H7 (cell line): ENCODE measurements at places on chromosomes 3 and 15.
A peak's percentile ranks its signal among the peaks of the same experiment; 100 is the strongest.

DNA sequence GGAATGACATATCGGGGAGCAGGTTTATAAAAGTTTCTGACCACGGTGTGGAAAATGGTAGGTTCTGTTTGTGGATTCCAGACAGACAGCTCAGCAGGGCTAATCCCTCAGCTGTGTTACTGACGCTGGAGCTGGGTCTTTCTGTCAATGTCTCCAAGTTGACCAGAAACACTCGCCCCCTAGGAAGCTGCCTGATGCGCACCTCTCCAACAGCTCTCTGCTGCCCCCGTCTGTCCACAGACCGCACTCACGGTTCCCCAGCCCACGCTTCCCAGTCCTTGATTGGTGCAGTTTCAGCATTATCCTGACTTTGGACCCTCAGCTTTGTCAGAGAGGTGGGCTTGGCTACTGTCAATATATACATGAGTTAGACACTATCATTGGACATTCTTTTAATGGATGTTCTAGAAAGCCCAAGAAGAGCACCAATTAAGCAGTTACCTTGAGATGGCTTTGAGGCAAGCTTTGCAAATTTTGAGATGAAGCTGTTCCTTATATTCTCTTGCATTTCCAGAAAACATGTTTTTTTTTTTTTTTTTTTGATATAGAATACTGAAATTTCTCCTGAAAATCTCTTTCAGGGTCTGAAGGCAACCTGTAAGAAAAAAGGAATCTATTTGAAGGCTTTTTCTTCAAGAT, 98.9 kb upstream of the TBC1D5 start:
- DNase-seq, result peak; percentile 56

GRCh38 chr3:42601896-42602581, 1.6 kb downstream of the NKTR start:
- no peak for DNase-seq

- no peak for DNase-seq
Observed at GRCh38 chr3:78986416-78987101, 781.2 kb downstream of the ROBO1 start.

DNA sequence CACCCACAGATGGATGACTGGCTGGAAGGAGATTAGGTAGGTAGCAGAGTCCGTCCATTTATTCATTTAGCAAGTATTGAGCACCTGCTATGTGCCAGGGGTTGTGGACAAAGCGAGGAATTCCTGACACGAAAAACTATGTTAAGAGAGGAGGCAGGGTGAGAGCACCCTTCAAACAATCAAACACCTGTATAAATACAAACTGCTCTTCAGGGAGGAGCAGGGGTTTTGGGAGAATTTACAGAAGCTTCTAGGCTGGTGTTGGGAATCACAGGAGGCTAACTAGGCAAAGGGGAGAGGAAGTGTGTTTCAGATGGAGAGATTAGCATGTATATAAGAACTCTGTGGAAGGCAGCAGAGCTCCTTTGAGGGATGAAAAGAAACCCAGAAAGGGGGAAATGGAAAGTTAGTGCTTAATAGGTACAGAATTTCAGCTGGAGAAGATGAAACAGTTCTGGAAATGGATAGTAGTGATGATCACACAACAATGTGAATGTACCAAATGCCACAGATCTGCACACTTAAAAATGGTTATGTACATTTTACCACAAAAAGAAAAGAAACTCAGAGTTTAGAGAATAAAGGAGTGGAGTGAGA, 805 bp upstream of the SEC22C start:
- DNase-seq, result peak; percentile 47

DNA sequence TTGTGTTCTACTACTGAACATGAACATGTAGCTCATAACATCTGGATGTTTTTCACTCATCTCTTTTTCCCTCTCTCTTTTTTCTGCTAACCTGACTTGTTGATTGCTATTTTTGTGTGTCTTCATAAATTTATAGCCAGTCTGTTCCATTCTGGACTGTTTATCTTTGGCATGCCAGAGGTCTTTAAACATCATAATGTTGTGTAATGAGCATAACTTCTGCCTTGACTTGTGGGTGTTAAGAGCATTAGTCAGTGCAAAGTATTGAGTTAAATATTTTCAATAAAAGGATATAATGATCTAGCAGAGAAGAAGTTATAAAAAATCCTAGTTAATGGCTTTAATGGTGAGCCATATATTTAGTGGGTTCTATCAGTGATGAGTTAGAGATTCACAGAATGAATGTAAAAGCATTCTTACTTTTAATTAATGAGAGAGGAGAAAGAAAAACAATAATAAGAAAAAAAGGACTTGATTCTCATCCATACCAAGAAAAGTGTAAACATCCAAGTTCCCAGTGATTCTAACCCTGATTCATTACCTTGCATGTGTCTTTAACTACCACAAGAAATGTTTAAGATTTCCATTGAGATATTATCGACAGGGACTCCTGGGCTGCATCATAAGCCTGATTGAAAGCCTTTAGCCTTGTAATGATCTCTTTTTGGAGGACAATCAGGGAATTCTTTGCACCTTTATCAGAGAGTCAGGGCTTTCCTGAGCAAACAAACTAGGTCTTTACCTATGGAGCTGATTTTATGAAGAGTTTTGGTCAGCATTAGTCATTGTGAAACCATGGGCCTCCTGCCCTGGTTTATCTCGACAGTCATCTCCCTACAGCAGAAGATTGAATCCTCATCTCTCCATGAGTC, 22.9 kb downstream of the MITF start:
- DNase-seq, result no peak

DNA sequence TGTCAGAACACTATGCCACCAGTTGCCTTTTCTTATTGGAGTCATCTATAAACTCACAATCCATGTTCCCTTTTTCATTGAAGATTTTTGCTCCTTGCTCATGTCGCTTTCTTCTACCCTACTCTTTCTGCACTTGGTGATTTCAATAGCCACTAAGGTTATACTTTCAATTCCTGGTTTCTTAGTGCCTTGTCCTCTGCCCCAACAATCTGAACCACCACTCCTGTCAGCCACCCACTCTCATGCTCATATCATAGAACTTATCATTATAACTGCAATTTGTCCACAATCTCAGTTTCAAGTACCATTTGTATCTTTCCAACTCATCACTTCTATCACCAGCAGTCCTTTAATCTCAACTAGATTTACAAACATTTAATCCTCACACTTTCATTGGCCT, 10.0 kb upstream of the GRAMD1C start:
- DNase-seq, result no peak

DNA sequence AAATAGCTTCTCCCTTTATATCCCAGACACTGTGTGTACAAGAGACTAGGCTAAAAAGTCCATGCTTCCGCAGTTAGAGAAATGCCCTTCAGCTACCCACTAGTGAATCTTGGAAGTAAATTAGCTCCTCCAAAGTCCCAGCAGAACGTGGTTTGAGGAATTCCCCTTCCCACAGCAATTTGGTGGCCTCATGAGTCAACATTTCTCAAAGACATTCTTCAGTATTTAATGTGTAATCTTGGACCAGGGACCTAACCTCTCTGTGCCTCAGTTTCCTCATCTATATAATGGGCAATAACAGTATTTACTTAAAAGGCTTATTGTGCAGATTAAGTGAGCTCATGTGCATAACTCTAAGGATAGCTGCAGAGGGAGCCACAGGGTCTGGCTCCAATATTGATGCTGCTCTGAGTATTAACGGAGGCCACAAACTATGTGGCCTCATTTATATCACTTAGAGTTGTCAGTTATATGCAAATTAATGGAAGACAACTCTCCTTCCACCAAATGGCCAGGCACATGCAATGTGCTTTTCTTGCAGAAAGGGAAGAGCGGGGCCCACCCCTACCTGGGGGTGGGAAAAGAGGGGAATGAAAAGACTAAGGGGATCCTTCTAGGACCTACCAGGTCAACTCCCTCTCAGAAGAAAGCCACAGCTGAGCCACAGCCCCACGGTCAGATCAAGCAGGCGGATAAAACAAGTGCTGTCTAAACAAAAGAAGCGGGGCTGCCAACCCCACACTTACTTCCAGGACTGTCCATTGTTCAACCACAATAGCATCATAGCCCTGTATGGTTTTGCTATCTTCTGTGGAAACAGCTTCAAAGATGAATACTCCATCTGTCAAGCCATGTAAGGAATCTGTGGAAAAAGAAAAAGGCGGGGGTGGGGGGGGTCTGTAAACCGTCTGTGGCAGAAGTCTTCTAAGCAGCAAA, 92.4 kb downstream of the OXNAD1 start:
- DNase-seq, result no peak

DNA sequence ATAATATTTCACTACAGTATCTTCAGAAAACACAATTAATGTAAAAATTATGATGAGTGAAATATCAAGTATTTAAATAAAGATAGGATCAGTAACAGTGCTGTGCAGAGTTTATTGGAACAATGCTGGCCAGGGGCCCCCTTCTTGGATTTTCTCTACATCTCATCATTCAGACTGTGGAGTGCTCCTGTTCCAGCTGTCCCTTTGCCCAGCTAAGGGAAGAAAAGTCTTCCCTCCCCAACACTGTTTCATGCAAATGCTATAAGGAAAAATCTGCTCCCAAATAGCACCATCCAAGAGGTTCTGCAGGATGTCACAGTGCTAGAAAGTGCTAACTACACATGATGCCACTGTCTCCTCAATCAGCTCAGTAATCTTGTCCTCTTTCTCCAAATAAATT, 64.5 kb downstream of the RPL39L start:
- no peak for DNase-seq

GRCh38 chr15:88491158-88491557, 23.6 kb downstream of the MRPS11 start:
- DNase-seq, result peak; percentile 70
